ENCODE measurements at places on chromosomes 5 and 9.

DNA sequence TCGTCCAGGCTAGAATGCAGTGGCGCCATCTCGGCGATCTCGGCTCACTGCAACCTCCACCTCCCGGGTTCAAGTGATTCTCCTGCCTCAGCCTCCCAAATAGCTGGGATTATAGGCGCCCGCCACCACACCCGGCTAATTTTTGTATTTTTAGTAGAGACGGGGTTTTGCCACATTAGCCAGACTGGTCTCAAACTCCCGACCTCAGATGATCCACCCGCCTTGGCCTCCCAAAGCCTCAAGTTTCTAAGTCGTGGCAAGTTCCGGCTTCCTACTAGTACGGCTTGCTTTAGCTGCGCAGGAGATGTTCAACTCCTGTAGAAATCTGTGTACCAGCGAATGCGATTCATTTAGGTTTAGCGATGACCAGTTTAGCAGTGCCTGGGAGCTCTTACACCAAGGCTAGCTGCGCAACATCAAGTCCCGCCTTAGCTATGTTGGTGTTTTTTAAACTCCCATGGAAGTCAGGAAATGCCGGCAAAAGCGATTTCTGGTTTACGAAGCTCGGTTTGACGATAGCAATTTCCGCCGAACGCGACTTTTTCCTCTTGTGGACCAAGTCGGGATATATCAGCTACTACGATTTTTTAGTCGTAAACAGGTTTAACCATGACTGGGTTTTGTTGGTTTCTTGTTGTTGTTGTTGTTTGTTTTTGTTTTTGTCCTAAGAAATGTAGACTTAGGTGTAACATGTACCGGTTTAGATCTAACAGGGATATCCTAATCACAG is 46.4 kb downstream of the ANXA2R start:
- peak; percentile 68 for DNase-seq

- peak; percentile 44 for DNase-seq
Observed at GRCh38 chr9:122463828-122464632, 13.7 kb downstream of the OR1J1 start.

DNA sequence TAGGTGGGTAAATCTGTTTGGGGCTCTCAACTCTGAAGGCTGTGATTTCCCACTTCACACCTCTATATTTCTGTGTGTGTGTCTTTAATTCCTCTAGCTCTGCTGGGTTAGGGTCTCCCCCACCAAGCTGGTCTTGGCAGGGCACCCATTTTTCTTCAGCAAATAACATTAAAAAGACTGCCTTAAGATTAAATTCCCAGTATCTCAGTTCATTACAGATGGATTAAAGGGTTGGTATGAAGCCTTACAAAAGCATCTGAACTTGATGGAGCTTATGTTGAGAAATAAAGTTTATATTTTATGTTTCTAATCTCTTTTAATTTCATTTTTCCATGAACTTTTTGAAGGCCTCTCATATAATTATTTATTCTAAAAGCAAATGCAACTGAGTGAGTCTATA is 11.7 kb downstream of the PCAT7 start:
- DNase-seq = no peak

DNA sequence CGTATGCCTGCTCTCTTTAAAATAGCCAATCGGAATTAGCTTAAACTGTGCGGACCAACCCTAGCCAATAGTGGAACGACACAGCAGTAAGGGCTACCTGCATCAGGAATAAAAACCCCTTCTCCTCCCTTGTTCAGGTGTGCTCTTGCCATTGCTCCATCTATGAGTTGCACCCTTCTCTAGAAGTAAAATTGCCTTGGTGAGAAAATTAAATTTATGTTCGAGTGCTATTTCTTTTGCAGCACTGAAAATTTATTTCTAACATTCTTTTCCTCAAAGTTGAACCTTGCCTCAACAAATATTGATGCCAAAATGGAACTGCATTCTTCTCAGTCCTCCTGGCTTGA is 102.5 kb upstream of the SHB start:
- no peak for DNase-seq

- DNase-seq = peak; percentile 80
Observed at GRCh38 chr9:14322211-14323082, 8.5 kb upstream of the NFIB start.

- DNase-seq = no peak
Observed at GRCh38 chr9:79976257-79977073, 404.7 kb downstream of the TLE4 start.

DNA sequence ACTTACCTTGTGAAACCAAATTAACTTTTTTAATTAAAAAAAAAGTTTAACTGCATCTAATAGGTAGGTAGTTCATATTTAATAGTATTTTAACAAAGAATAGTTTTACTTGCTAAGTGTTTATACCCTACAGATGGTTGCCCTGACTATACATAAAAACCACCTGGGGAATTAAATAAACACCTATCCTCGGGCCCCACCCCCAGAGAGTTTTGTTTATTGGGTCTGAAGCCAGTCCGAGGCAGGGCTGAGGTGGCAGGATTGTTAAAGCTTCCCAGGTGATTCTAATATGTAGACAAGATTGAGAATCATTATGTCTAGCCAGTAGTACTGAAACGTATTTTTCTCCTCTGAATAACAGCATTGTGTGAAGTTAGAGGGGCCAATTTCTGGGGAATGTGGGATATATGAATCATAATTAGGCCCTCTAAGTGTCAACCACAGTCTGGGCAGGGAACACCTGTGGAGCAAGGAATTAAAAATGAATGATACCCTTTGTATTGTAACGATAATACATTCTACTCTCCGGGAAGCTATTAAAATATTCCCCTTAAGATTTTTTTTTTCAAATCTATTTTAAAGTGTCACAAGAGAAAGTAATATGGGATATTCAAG is 5.6 kb upstream of the PAM start:
- DNase-seq = no peak

GRCh38 chr5:156687514-156687913 is 162.6 kb upstream of the PPP1R2B start:
- no peak for DNase-seq

- no peak for DNase-seq
Observed at GRCh38 chr5:8396756-8397155, 527.8 kb downstream of the MTRR start.

DNA sequence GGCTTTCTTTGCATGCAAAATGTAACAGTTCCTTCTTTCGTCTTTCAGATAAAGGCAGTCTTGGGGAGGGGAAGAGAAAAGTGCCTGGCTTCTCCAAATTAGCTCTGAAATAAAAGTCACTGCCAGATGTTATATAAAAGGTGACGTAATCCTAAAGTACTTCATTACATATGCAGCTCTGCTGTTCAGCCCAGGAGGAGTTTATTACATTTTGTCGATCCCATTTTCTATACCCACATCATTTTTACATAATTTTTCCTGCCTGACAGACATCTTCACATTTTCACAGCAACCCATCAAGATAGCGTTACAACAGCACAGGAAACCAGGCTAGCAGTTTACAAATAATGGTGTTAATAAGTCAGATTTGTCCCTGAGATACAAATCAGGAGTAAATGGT is 86.7 kb upstream of the SLC30A5 start:
- DNase-seq = no peak

- DNase-seq = no peak
Observed at GRCh38 chr5:178367736-178368120, 135.1 kb upstream of the PHYKPL start.

DNA sequence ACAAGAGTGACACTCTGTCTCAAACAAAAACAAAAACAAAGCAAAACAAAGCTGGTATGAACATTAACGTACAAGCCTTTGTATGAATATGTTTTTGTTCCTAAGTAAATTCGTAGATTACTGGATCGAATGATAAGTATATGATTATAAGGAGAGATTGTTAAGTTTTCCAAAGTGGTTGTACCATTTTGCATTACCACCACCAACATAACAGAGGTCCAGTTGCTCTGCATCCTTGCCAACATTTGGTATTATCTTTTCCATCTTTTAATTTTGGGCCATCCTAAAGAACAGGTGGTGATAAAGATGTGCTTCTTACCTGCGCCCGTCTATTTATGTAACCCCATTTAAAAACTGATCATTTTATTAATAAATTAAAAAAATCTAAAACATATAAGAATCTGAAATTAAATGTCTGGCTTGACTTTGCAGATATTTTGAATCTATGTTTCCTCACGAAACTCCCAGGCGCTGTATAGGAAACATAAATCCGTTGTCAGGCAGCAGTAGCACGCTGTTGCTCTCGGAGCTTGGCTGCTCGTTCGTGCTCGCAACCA is 593 bp upstream of the NAA35 start:
- DNase-seq = no peak

DNA sequence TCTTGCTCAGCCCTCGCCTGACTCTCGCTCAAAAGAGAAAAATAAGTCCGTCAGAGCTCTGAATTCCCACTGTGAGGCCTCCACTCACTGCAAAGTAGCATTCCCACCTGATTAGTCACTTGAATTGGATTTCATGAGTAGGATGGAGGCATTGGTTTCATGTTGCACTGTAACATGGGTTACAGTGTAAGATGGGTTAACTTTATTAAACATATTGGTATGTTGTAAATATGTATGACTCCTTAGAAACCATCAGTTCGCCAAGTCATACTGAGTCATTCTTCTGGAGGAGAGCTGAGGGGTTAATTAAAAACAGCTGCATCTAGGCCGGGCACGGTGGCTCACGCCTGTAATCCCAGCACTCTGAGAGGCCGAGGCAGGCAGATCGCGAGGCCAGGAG is 93.8 kb upstream of the BNC2 start:
- DNase-seq = no peak

DNA sequence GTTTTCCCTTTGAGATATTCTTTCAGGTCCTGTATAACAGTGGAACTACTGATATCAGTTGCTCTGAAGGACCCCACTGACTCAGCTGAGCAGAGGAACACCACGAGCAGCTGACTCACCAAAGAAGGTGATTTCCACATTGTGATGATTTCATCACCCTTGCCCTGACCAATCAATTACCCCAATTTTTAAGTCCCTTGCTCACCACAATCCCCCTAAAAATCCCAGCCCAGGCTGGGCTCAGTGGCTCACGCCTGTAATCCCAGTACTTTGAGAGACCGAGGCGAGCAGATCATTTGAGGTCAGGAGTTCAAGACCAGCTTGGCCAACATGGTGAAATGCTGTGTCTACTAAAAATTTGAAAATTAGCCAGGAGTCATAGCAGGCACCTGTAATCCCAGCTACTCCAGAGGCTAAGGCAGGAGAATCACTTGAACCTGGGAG is 125.3 kb upstream of the ABCA1 start:
- peak; percentile 70 for DNase-seq

DNA sequence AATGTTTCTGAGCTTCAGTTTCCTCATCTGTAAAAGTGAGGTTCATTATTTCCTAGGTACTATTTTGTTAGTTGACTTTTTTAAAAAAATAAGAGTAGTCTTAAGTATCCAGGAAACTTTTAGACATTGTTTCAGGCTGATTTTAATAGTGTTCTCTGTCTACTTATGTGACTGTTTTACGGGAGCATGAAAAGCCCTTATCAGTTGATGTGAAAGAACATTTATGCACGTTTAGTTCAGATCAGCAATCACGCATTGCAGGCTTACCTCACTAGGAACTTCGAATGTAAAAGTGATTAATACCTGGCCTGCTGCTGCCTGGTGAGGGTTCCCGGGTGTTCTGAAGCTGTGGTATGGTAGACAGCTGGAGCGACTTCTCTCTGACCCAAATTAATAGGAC is 8.1 kb downstream of the SNX18 start:
- DNase-seq = no peak

GRCh38 chr9:75918154-75918553 is 27.7 kb downstream of the PCSK5 start:
- DNase-seq = peak; percentile 30

- DNase-seq = no peak
Observed at GRCh38 chr5:82436291-82436690, 158.1 kb upstream of the RPS23 start.

DNA sequence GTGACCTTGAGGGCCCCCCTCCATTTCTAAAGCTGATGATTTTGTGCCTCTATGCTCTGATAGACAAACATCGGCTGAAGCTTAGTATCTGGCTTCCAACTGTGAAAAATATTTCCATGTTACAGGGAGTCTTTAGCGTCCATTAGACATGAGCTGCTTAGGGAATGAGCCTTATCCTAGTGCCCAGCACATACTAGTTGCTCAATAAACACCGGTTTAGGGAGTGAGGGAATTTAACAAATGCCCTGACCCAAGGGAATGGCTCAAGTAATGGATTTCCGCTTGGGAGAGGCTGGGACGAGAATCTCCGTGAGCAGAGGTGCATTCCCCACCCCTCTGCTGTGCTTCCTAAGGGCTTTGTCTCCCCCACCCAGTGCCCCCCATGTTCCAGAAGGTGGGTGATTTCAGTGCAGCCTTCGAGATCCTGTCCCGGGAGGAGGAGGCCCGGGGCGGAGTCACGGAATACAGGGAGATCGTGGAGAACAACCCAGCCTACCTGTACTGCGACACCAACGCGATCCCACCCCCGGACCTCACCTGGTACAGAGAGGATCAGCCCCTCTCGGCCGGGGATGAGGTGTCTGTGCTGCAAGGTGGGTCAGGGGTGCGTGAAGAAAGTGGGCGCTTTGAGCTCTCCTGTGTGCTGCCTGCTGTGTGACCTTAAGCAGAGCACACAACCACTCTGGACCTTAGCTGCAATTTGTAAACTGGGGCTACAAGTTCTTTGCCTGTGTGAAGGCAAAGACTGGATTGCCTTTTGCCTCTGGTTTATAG is 65.7 kb upstream of the ASS1 start:
- no peak for DNase-seq

DNA sequence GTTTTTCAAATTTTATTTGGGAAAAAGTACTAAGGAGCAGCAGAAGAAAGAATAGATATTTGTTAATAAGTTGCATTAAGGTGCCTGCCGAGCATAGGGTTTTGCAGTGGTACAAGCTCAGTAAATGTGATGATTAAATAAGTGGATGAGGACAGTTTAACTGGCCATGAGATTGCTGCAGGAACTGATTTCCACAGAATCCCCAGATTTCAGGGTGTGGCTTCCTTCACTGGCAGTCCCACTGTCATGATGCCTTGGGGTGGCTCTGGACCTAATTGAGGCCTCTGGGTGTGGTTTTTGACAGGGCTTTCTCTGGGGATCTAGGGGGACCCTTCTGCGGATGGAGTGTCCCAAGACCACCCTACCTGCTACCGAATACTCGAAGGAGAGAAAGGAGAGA is 1.4 kb downstream of the PHF24 start:
- no peak for DNase-seq

GRCh38 chr5:87787625-87788256 is 375.0 kb upstream of the CCNH start:
- no peak for DNase-seq

DNA sequence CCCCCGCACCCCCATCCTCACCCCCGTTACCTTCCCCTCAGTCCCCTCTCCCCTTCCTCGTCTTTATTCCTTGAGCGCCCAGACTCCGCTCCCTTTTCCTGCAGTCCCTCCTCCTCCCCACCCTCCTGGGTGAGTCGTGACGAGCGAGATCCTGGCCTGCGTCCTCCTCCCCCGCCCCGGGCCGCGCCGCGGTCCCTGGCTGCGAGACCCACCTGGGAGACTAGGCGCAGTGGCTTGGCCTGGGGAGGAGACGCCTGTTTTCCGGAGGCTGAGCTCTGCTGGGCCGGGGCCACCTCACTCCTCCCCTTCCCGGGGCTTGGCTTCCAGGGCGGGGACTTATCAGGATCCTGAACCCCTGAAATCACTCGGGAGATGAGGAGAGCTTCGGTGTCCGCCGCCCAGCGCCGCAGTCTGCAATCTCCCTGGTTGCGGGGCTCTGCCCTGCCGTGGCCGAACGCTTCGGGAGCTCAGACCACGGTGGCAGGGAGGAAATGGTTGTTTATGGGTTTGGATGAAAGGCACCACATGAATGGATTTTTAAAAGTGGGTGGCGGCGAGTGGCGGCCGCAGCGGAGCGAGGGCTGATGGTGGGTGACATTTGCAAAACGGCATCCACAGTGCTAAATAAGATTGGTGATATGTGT is 984 bp downstream of the STXBP1 start:
- peak; percentile 58 for DNase-seq

Measured in stimulated activated CD8-positive, alpha-beta memory T cell treated with anti-CD3 and anti-CD28 coated beads, Interleukin-4, amount 100 ng/mL, for 48 hours (primary cell).